Fibroblast of skin of scalp (primary cell): ENCODE measurements at places on chromosomes 2 and 18.

DNA sequence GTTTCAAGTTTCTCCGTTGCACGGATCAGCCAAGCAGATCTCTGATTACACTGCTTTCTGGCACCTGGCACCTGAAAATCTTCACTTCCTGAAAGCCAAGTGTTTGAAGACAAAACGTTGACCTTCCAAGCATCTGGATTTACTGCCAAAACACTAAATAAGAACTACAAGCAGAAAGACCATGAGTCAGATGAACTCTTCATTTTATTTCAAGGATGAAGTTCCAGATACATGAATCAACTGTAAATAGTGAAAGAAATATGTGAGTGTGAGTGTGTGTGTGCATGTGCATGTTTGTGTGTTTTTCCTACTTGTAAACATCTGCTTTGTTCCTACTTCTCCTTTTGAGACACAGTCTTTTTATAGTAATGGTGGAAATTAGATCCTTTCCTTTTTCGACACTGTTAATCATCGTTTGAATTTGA is 60.0 kb upstream of the DTNA start:
- DNase-seq, result peak; percentile 30

DNA sequence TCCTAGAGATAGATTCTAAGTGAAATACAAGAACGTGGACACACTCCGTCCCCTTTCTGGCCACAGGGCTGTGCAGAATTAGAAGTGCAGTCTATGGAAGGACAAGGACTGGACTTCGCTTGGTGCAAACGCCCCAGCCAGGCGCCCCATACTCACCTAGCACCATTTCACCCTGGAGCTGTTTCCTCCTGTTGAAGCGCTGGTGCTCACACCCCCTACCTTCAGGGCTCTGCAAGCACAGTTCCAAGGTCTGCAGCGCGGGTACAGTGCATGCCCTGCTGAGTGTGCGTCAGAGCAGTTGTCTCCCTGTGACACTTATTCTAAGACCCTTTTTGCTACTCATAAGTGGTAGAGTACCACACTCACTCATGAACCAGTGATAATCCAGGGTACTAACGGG is 3.0 kb downstream of the HPCAL1 start:
- no peak for DNase-seq

- DNase-seq, result no peak
These were observed 82.9 kb upstream of the RAB12 start for GRCh38 chr18:8526332-8526731.

GRCh38 chr2:189082376-189082975 is 97.1 kb downstream of the COL5A2 start:
- peak; percentile 48 for DNase-seq

DNA sequence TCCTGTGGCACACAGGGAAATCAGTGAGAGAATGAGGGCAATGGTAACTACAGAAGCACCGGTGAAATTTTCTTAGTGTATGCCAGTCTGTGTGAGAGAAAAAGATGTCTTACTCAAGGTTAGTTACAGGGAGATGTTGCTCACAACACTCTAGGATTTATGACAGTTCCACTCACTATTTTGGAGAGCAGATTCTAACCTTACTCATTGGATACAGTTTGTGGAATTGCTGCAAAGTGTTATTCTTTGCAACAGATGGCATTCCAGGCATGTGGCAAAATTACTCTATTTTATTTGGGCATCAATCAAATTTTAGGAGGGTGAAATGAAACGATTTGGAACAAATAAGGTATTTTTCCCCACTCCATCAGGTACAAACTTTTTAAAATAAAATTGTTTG is 449.1 kb downstream of the PIK3C3 start:
- no peak for DNase-seq

DNA sequence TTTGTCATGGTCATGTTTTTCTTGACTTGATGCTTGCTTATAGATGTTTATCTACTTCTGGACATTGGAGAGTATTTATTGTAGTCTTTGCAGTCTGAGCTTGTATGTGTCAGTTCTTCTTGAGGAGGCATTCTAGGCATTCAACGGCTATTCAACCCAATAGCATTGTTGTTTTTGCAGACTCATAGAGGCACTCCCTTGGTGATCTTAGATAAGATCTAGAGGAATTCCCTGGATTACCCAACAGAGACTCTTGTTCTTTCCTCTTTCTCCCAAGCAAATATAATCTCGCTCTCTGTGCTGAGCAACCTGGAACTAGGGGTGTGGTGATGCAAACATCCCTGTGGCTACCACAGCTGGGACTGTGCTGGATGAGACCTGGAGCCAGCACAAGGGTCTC is 40.4 kb downstream of the SYT4 start:
- DNase-seq, result no peak

DNA sequence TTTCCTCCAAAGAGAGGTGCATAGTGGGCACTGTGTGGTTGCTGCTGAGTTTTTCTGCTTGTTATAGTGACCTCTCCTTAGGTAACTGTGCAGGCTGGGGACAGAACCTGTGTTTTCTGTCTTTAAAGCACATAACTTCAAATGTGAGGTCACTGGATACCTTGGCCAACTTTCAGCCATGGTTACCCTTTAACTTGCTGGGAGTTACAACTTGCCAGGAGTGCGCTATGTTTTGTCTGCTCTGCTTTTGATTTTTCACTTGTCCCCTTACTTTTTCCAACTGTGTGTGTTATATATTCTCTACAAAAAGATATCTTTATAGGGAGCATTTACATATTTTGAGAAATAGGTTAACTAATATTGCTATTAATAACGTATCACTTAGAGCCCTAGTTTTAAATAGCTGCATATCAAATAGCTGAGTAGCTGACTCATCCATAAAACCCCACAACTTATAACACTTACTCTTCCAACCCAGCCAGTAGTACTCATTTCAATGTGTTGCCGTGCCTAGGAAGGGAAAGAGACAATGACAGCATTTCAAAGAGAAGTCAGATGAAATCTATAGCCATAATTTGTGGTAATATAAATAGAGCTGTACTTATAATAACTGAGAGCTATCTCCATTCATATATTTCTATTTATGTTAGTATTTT is 51.6 kb downstream of the DPP4 start:
- peak; percentile 44 for DNase-seq

GRCh38 chr2:68121873-68122679 is 35.6 kb upstream of the PNO1 start:
- peak; percentile 82 for DNase-seq

GRCh38 chr2:229273723-229274338 is 2.7 kb upstream of the PID1 start:
- DNase-seq, result peak; percentile 80

- no peak for DNase-seq
These were observed 118.5 kb downstream of the NRP2 start for GRCh38 chr2:205800773-205801172.

GRCh38 chr2:100068395-100068794 is 74.0 kb downstream of the AFF3 start:
- no peak for DNase-seq

DNA sequence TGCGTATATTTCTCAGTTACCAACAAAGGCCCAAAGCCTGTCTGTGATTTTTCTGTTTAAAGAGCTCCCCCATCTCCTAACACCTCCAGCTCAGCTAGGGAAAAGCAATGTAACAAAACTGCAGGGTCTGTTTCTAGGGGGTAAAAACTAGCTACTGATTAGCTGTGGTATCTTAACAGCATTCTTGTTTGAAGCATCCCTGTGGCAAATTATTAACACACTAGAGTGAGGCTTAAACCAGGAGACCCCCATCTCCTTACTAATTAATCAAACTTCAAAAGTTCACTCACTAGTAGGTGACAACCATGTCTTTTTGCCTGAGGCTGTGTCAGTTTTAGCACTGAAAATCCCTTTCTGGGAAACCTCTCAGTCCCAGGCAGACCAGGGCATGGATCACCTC is 186.2 kb upstream of the PARD3B start:
- no peak for DNase-seq

DNA sequence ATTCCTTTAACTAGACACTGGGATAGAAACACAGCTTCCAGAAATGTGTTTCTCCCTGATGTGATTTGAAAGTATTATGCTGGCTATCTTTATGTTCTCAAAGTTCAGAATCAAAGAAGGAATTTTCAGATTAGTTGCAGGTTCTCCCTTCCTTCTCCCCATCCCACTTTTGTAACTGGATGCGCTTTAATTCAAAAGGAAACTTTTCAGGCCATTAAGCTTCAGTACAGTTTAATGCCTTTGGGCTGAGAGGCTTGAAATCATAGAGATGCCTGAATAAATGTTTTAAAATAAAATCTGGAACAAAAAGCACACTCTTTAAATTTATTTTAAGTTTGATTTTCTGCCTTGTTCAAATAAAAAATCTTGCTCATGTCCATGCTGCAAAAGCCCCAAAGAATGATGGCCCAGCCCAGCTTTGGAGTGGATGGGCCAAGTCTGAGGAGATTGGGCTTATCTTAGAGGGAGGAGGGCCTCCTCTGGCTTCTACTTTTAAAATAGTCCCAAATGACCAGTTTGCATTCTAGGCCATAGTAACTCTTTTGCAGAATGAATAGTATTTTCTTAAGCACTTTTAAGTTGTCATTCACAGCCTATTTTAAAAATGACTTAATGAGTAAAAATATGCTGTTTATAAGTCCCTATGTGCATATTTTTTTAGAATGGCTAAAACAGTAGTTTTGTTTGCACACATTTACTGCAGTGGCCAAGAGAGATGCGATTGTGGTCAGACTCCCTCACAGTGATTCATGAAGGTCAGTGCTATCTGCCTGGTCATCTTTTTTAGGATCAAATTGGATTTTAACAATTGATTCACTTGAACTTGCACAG is 129.2 kb downstream of the MTX2 start:
- DNase-seq, result peak; percentile 13

DNA sequence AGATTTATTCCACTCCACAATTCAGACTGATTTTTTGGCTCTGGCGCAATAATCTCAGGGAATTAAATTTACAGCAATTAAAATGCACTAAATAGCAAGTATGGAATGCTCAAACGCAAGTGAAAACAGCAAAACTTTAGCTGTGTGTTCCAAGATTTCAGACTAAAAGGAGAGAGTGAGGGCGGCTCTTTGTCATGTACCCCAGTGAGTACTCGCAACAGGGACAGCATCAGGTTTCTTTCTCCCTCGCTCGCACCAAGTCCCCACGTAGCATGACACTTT is 1.1 kb downstream of the ROCK2 start:
- no peak for DNase-seq

GRCh38 chr2:10901160-10901939 is 10.4 kb upstream of the KCNF1 start:
- no peak for DNase-seq

DNA sequence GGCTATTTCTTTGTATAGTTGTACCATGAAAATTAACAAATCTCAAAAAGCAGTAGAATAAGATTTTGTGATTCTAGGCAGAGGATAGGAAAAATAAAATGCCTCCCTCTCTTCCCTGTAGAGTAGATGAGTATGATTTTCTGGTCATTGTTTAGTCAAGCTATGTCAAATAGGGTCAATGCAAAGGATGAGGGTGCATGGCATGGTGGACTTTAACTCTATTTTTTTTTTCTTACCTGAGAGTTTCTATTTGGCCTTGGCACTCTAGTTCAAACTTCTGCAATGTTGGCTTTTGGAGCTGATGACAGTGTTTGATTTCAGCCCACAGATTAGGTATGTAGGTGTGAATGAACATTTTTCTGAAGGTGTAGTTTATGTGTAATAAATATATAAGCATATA is 224.5 kb downstream of the TRIB2 start:
- DNase-seq, result no peak

- no peak for DNase-seq
These were observed 15.1 kb upstream of the LMAN1 start for GRCh38 chr18:59374128-59374527.

DNA sequence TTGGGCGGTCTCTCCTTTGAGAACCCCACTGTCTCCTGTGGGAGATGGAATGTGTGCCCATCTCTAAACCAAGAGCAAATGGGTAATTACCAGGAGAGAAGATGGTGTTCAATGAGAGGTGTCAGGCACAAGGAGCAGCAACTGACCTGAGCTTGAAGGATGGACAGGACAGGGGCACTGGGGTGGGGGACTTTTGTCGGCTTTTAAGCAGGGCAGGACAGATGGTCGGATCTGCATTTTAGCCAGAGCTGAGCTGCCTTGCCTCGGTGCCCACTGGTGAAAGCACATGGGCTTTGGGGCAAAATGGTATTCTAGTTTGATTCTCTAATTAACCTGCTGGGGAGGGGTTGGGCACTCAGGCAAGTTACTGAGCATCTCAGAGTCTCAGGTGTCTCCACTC is 98.0 kb downstream of the INHBB start:
- no peak for DNase-seq

DNA sequence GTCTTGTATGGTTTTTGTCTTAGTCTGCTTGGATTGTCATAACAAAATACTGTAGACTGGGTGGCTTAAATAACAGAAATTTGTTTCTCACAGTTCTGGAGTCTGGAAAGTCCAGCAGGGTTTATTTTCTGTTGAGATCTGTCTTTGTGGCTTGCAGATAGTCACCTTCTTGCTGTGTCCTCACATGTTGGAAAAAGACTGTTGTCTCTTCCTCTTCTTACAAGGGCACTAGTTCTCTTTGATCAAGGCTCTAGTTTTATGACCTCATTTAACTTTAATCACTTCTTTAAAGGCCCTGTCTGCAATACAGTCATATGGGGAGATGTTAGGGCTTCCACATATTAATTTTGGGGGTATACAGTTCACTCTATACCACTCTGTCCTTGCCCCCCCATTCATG is 56.5 kb downstream of the NBEAL1 start:
- no peak for DNase-seq

DNA sequence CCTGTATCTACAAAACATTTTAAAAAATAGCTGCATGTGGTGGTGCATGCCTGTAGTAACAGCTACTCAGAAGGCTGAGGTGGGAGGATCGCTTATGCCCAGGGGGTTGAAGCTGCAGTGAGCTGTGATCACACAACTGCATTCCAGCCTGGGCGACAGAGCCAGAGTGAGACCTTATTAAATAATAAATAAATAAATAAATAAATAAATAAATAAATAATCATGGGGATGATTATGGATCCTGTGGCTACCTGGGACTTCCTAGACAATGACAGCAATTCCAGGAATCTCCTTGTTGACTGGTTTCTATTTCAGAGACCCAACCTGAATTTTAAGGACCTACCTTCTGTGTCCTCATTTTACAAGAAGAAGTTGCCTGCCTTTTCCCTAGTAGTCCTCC is 91.5 kb downstream of the KCTD18 start:
- no peak for DNase-seq

DNA sequence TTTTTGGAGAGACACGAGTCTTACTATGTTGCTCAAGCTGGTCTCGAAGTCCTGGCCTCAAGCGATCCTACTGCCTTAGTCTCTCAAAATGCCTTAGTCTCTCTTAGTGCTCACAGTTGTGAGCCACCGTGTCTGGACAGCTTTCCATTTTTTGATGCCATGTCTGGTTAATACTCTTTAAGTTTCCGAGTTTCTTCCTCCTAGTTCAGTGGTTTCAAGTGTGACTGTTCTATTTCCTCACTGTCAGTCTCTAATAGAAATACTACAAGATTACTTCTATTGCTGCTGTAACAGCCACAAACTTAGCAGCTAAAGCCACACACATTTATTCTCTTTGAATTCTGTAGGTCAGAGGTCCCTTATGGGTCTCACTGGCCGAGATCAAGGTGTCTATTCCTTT is 125.1 kb upstream of the MGAT5 start:
- no peak for DNase-seq

GRCh38 chr18:69865776-69866175 is 81.9 kb downstream of the CD226 start:
- DNase-seq, result peak; percentile 69

- no peak for DNase-seq
These were observed 124.0 kb downstream of the OSBPL1A start for GRCh38 chr18:24273596-24273995.

- DNase-seq, result peak; percentile 51
These were observed 67.5 kb downstream of the PDK1 start for GRCh38 chr2:172623249-172623965.

- no peak for DNase-seq
These were observed 74.9 kb downstream of the USP34 start for GRCh38 chr2:61396005-61396404.

- peak; percentile 73 for DNase-seq
These were observed 5.2 kb upstream of the GPD2 start for GRCh38 chr2:156430980-156431358.
